M059J (cell line): ENCODE measurements at places on chromosomes 12 and 14.

DNA sequence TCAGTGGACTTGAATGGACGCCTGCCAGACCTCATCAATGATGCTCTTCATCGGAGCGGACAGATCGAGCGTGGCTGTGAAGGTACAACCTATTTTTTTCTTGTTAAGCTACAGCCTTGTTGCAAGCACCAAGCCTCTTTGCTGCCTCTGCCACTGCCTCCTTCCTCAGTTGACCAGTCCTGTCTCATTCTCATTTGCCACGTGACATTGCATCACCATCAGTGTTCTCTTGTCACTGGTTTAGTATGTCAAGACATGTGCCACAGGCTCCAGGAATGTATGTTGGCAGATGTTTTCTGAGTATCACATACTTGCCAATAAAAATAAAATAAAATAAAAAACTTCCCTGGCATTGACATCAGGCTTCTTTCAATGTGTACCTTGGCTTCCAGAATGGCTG lies 798.1 kb downstream of the NRXN3 start:
- no peak for DNase-seq

- DNase-seq: no peak
Measured at GRCh38 chr14:88785911-88786310, 6.8 kb downstream of the EML5 start.

- peak; percentile 32 for DNase-seq
Measured at GRCh38 chr12:26768611-26769603, 64.1 kb downstream of the ITPR2 start.

DNA sequence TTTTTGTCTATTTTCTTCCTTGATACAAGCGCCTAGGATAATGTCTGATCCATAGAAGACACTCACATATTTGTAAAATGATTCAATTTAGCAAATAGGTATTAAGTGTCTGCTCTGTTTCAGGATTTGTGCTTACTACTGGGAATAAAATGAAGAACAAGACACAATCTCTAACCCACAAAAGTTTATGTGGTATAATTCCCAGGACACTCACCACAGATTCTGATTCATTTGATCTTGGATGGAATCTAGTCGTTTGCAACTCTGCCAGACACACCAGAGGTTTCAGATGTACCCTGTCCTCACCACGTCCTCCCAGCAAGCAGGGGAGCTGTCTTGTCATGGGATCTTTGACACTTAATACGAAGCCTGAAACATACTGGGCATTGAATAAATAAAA lies 208.3 kb downstream of the LRIG3 start:
- DNase-seq: peak; percentile 84

- no peak for DNase-seq
Measured at GRCh38 chr12:62297321-62297720, 37.1 kb downstream of the USP15 start.

DNA sequence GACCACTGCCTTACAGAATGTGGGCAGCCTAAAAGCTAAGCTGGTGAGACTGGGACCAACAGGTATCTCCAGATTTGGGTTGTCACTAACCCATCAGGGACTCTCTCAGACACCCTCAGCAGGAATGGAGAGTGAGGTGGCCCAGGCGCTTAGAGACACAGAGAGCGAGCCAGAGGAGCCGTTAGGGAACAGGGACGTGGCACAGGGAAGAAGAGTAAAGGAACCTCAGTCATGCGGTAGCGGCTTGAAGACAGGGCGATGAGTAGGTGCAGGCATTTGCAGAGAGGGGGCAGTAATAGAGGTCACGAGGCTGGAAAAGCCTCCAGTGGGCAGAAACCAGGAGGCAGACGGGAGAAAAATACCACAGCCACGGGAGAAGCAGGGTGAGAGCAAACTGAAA lies 158.0 kb upstream of the CCND2 start:
- DNase-seq: no peak

DNA sequence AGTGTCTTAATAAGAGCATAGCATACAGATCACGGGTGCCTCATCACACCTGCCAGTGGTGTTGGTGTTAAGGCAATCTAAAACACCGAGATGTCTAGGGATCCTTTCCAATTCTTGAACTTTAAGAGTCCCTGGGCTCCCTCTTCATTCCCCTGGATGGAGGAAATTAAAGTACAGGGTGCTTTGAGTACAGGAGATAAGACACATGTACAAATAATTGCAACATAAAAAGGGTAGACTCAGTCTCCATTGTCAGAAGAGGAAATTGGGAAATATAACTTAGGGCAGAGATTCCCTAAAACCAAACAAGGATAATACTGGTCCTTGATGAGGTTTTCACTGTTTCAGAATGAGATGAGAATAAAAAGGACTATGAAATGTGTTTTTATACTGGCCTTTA lies 34.9 kb downstream of the SCFD1 start:
- DNase-seq: no peak

DNA sequence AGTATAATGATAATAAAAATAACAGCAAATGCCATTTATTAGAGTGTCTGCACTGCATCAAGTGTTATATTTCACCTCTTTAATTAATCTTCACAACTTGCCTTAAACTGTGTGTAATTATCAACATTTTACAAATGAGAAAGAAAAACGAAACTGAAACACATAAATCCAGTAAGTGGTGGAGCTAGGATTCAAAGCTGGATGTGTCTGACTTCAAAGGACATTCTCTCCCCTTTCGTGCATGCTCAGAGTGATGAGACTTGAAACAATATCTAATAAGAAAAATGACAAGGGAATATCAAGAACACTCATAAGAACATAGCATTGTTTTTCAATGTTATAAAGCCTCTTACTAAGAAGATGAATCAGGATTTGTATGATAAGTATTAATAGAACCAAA lies 78.8 kb downstream of the DUSP6 start:
- DNase-seq: peak; percentile 20

DNA sequence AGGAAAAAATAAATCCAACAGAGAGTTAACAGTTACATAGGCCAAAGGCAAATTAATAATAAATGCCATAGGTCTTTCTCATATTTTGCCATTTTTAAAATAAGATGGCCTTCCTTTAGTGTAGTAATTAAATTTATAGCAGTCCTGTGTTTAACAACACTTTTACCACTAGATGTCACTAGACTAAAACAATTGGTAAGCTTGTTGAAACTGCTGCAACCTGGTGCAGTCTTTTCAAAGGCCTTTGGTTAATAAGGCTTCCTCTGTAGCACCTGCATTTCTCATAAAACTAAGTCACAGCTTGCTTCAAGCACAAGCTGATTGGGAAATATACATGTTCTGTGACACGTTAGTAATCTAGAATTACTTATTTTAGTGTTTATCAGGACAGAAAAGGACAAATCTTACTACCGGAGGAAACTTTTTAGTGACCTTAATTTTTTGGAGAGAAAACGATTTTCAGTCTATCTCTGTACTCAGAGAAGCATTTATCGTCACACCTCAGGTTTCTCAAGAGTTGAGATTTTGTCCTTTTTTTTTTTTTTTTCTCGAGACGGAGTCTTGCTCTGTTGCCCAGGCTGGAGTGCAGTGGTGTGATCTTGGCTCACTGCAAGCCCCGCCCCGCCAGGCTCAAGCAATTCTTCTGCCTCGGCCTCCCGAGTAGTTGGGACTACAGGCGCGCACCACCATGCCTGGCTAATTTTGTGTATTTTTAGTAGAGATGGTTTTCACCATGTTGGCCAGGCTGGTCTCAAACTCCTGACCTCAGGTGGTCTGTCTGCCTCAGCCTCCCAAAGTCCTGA lies 20.0 kb downstream of the BORCS5 start:
- peak; percentile 82 for DNase-seq

GRCh38 chr14:53399057-53399456 lies 245.9 kb upstream of the DDHD1 start:
- peak; percentile 25 for DNase-seq

GRCh38 chr12:96347130-96347699 lies 53.0 kb downstream of the CDK17 start:
- no peak for DNase-seq

- peak; percentile 61 for DNase-seq
Measured at GRCh38 chr12:99916555-99916954, 68.2 kb downstream of the ANKS1B start.

- no peak for DNase-seq
Measured at GRCh38 chr12:89059056-89059455, 293.2 kb downstream of the DUSP6 start.

- no peak for DNase-seq
Measured at GRCh38 chr14:69953266-69953915, 74.2 kb downstream of the SMOC1 start.

- no peak for DNase-seq
Measured at GRCh38 chr12:17278946-17279345, 673.0 kb upstream of the LMO3 start.

DNA sequence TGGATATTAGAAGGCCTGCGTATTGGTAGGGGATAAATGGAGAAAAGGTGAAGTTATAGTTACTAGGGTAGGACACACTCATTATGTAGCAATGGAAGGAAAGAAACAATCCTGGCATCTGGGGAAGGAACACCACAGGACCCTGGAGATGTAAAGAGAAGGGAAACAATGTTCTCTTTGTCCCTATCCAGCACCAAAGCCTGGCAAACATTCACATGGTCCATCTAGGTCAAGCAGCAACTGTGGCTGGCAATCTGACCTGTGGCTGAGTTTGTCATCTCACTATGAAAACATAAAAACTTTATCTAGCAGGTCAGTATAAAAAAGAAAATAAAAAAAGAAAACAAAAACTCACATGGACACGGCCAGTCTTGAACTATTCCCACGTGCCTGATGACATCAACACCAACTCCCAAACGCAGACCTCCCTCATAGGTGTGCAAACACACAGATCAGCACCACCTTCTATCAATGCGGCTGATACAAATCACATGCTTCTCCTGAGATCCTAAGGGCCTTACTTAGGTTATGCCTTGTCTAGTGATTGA lies 2.6 kb downstream of the POMT2 start:
- DNase-seq: no peak

GRCh38 chr14:86035882-86036281 lies 505.9 kb downstream of the FLRT2 start:
- no peak for DNase-seq

DNA sequence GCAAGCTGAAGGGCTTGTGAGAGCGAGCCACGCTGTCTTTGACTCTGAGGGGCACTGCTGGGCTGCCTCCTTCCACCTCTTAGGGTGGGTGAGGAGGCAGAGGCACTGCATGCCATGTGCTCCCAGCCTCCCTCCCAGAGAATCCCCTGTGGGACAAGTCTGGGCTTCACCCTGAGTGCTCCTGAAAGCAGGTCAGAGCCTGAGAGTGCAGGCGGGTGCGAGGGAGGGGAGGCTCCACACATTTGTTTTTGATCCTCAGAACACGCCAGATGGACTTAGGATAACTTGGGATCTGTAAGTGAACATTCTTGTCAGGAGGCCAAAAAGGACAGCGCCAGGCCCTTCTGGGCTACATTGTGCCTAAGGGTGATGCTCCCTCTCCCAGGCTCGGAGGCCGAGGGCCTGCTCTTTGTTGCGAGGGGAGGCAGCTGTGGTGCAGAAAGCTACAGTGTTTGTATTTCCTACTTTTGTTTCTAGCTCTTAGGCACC lies 155.4 kb downstream of the TMX1 start:
- peak; percentile 93 for DNase-seq

DNA sequence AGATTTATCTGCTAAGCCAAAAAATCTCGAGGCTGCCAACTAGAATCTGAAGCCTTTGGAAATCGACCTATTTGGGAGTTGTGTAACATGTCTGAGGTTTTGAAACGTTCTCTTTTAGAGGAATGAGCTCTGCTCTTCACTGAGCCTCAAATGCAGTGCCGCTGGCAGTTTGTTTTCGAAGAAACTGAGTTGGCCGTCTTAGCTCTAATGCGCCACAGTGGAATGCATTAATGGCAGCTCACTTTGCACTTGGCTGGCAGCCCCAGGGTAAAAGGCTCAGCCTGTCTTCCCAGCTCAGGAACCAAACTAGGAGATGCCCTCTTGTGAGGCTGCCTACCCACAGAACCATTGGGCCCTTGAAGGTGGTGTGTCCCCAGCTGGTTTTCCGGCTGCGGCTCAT lies 53.8 kb downstream of the SFSWAP start:
- DNase-seq: no peak

DNA sequence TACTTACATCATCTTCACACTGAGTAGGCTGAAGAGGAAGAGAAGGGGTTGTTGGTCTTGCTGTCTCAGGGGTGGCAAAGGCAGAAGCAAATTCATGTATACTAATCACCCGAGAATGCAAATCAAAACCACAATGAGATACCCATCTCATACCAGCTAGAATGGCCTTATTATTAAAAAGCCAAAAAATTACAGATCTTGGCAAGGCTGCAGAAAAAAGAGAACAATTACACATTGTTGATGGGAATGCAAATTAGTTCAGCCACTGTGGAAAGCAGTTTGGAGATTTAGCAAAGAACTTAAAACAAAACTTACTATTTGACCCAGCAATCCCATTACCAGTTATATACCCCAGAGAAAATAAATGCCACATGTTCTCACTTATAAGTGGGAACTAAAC lies 154.9 kb downstream of the SEC23A start:
- peak; percentile 93 for DNase-seq

DNA sequence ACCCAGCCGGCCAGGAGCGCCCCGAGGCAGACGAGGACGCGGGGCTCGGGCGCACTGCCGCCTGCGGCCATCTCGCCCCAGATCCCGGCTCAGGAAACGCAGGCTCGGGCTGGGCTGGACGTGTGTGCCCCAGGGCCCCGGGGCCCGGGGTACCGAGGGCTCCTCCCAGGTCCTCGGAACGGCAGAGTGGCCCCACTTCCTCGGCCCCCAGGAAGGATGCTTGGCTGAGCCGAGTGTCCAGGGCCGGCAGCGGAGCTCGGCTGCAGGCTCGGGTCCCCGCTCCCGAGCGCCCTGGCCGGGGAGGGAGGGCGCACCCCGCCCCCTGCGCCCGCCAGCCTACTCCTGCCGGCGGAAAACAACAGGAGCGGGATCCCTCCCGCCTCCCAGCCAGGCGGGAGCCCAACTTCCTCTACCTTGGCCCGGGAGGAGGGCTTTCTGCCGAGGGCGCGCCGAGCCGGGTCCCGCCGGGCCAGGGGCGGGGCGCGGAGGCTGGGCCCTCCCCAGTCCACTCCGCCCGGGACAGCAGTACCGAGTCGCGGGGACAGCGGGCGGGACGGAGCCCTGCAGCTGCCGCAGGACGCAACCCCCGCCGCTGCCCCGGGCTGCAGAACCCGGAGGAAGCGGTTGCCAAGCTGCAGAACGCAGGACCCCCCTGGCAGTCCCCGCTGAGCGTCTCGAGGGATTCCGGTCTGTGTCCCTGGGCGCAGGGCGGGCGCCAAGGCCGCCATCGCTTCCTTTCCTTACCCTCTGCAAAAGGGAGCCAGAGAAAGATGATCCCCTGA lies at the start of gene VSIG10:
VSIG10 (minus strand) TSS at position 411 of the 782 bp plus-strand sequence; CDS start at position 71, 340 bp downstream.
- peak; percentile 82 for DNase-seq

GRCh38 chr12:47820631-47821345 lies 1.1 kb upstream of the HDAC7 start:
- DNase-seq: peak; percentile 97
